NCI-H774 (cell line): ENCODE measurements at places on chromosomes 2 and 18.

- DNase-seq, result no peak
Measured at GRCh38 chr2:160278101-160278878, 78.2 kb upstream of the ITGB6 start.

GRCh38 chr2:63950414-63950813, 68.8 kb downstream of the VPS54 start:
- no peak for DNase-seq

DNA sequence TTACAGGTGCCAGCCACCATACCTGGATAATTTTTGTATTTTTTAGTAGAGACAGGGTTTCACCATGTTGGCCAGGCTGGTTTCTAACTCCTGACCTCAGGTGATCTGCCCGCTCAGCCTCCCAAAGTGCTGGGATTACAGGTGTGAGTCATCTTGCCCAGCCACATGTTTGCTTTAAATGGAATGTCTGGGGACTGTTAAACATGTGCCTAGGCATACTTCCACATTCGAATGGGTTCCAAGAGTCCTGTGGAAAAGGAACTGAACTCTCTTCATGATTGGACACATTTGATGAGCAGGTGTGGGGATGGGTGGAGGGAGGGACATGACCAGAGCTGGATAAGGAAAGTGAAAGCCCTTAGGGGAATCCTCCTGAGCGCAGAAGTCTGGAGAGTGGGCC, 58.4 kb upstream of the GREB1L start:
- DNase-seq, result no peak

GRCh38 chr18:73040247-73040646, 172.5 kb upstream of the NETO1 start:
- no peak for DNase-seq

- DNase-seq, result no peak
Measured at GRCh38 chr2:129794540-129794939, 184.9 kb upstream of the RAB6C start.

DNA sequence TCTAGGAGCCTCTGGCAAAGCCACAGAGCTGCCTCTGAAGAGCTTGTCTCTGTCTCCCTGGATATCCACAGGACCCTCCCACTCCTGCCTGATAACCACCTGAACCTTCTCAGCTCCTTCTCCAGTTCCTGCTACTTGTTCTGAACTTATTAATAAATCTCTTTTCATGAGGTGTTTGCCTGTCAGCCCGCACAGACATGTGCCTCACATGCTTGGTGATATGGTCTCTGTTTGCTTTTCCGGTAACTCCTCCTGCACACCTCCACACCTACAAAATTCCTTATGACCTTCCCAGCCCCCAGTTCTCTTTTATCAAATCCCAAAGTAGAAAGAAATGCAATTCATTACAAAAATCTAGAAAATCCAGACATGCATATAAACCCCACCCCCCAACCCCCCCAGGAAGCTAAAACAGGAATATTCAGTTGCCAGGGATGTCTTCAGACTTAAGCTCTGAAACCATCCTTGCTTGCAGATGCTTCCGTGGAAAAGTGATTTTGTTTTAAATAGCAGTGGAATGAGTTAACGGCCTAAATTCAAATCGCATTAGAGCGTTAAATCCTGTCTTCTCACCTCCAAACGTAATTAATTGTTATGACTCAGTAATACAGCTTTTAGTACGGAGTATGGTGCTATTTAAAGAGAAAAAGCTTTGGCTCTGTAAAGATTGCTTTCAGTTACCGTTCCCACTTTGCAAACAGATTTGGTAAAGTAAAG, 2.1 kb upstream of the PID1 start:
- no peak for DNase-seq

GRCh38 chr2:164523009-164523408, 98.3 kb downstream of the GRB14 start:
- DNase-seq, result no peak

DNA sequence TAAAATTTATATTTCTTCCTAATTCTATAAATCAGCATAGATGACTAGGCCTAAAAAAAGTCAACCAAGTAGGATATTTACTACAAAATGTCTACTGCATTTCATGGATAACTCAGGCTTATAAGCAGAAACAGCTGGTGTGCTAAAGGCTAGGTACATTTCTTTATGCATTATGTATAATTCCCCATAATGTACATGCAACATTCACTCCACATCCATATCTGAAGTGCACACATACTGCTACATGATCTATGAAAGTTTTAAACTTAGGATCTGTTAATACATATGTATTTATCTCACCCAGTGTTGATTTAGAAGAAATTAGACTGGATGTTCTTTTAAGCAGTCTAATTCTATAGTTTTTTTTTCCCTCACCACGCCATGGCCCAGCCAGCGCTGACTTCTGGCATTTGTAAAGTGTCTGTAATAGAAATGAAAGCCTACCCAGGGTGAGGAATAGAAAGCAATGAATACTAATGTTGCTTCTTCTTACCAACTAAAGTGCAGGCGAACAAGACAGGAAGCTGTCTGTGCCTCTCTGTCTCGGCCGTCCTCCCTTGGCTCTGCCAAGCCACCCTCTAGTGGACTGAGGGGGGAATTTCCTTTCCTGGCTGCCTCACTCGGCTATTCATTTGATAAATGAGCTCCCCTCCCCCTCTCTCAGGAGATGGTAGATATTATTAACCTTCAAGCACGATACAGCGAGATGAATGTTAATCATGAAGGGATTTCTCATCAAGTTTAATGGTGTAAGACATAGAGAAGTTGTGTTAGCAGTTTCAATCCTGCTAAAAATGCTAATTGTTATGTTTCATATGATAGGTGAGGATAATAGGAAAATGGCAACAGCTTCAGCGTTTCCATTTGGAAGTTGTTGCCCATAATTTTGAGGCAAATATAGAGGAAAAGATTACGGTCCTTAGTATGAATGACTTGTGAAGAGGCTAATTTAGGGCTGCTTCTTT, 384.5 kb downstream of the MTX2 start:
- DNase-seq, result peak; percentile 50

DNA sequence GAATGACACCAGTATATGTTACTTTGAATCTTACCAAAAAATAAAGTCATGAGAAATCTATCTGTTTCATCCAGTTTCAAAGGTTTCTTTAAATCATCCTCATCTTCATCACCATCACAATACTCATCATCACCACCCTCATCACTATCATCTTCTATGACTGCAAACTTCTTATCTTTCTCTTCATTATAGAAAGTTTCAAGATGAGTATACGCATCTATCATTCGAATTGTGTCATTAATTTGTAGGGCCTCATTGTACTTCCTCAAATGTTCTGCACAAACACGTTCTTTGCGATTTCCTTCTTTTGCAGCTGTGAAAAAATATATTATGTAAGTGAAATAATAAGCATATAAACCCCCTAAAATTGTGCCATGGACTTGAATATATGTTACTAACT, 34.1 kb upstream of the FAP start:
- no peak for DNase-seq
